ENCODE measurements at places on chromosomes 7 and 10. TPM values are rescaled to one million over a fixed set of nuclear protein-coding genes. Genes with fewer than 3 reads are reported as not detected.
A peak's percentile ranks its signal among the peaks of the same experiment; 100 is the strongest.

- DNase-seq: no peak
Measured at GRCh38 chr10:43739161-43739560, 90.5 kb upstream of the ZNF32 start.

DNA sequence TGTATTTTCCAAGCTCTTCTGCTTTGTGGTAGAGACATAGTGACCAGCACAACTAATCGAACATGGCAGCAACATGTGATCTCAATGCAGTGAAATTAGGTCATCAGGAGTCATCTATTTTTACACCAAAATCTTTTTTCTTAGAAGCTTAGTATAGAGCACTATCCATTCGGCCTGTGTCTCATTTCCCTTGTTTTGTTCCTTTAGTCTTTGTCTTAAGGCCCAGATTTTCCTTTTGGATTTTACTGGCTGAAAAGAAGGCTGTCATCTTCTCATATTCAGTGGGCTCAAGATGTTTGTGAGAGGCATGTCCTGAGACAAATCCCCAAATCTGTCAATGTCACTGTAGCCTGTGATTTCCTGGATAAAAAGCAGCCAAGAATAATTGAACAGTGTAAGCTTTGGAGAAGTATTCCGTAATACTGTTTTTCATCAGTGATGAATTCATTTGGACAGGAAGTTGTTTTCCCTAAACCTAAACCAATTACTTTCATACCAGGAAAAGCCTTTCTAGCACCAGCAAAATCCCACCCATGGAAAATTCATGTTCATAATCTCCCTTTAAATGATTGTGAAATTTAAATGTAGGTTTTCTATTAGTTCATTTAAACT lies 55.2 kb downstream of the MAGI2 start:
- DNase-seq: no peak

- DNase-seq: peak; percentile 67
Measured at GRCh38 chr7:43925984-43926797, at the start of gene UBE2D4. TSS of gene UBE2D4 (plus strand) at chr7:43926436. CDS start at chr7:43926533, 97 bp downstream.

GRCh38 chr10:93299606-93300287 lies 182.4 kb downstream of the MYOF start:
- no peak for DNase-seq

GRCh38 chr10:116254422-116255155 lies 18.4 kb downstream of the GFRA1 start:
- DNase-seq: no peak

GRCh38 chr7:94391726-94392392 lies 2.8 kb upstream of the COL1A2 start:
- no peak for DNase-seq

DNA sequence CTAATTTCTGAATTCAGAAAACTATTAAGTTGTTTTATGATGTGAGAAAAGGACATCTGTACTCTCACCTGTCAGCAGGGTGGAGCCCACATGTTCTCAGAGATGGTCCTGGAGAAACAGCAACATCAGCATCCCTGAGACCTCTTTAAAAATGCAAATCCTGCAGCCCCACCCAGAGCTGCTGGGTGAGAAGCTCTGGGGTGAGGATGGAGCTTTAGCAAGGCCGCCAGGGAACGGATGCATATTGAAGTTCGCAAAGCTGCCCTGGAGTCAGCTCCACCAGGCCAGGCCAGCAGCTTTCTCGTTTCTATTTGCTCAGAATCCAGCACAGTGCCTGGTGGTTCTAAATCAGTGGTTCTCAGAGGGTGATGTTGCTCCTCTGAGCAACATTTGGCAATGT lies 49.1 kb downstream of the PRKCQ start:
- DNase-seq: no peak

GRCh38 chr7:6650521-6651011 lies 13.4 kb downstream of the ZNF316 start:
- DNase-seq: peak; percentile 1

DNA sequence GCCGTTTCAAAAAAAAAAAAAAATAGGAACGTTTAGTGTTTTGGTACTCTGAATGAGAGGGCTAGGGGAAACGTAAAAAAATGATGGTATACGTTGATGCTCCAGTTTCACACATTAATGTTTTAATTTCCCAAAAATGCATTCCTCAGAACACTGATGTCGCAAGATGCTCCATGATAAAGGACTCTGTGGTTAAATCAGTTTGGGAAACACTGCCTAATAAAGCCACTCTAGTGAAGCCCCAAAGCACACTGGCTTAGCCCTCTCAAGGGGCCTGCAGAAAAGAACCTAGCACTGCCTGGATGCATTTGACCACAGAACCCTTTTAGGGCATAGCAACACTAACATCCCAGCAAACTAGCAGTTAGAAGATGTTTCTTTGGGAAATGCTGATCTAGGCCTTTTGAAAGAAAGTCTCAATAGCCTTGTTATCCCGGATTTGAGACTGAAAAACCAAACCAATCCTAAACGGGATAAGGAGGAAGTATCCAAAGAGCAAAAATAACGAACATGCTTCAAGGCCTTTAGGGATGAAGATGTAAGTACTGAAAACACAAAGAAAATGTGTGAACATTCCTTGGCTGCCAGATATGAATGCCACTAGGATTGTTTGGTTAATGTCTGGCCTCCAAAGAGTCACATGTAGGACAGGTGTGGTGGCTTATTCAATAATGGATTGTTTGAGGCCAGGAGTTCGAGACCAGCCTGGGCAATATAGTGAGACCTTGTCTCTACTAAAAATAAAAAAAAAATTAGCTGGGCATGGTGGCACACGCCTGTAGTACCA lies 11.0 kb downstream of the DLG5 start:
- no peak for DNase-seq

GRCh38 chr7:100580466-100581283 lies 5.3 kb downstream of the LRCH4 start:
- no peak for DNase-seq

GRCh38 chr7:77393261-77393660 lies 22.9 kb downstream of the GSAP start:
- DNase-seq: no peak

DNA sequence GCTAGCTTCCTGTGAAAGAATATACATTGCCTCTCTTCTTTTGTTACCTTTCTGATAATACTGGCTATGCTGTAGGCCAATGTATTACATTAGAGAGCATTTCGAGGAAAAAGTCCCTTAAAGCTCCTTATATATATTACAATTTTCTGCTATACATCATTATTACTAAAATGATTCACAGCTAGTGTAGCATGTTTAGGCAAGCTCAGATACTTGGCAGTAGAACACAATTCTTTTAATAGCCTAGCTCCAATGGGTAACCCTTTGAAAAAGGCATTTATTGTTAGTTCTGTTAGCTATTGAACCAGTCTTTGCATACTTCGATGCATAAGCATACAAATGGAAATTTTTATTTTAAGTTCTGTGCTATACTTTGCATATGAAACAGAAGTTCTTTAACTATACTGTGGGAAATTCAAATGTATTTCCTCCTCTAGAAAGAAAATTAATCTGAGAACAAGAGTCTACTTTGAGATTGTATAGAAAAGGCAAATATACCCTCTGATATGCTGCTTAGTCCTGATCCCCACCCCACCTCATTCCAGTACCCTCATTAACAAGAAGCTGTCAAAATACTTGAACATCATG lies 55.6 kb upstream of the SKAP2 start:
- DNase-seq: no peak

- no peak for DNase-seq
Measured at GRCh38 chr7:1466524-1467271, 7.4 kb upstream of the MICALL2 start.

- peak; percentile 40 for DNase-seq
Measured at GRCh38 chr7:107879400-107880035, 11.5 kb upstream of the DLD start.

- DNase-seq: no peak
Measured at GRCh38 chr10:725786-726185, 36.3 kb upstream of the DIP2C start.

DNA sequence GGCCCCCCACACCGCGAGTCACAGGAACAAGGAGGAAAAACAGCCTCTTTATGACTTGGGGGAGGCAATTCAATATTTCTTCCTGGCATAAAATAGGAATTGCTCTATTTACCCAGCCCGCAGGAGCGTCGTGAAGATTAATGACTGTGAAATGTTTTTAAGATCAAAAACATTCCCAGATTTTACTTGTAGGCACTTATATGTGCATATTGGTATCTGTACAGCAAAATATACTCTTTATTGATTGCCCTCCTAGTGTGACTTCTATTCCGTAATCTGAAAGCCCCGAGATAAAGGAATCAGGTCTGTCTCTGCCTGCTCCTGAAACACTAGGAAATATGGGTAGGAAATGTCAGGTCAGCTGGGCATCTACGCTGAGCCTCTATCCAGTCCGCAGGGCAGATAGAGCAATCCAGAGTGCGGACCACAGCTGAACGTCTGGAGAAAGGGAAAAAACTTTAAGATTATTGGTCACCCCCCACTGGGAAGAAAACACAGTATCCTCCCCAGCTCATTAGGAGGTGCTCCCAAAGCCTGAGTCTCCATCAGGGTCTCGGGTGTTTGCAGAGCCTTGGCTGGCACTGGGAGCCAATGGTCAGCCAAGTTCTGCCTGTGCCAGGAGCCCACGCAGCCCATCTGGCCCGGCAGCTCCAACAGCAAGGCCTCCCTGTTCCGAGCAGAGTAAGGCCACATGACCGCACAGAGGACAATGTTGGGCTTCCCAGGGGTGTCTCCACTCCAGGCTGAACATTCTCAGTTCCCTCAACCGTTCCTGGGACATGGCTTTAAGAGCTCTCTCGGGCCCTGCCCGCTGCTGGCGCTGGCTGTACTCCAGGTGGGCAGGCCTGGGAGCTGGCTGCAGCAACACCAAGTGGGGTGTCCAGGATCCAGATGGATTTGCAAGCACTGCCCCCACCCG lies 7.7 kb downstream of the CTBP2 start:
- no peak for DNase-seq

GRCh38 chr7:17710312-17710711 lies 230.0 kb downstream of the SNX13 start:
- no peak for DNase-seq

- no peak for DNase-seq
Measured at GRCh38 chr7:158051776-158052175, 535.8 kb downstream of the PTPRN2 start.

DNA sequence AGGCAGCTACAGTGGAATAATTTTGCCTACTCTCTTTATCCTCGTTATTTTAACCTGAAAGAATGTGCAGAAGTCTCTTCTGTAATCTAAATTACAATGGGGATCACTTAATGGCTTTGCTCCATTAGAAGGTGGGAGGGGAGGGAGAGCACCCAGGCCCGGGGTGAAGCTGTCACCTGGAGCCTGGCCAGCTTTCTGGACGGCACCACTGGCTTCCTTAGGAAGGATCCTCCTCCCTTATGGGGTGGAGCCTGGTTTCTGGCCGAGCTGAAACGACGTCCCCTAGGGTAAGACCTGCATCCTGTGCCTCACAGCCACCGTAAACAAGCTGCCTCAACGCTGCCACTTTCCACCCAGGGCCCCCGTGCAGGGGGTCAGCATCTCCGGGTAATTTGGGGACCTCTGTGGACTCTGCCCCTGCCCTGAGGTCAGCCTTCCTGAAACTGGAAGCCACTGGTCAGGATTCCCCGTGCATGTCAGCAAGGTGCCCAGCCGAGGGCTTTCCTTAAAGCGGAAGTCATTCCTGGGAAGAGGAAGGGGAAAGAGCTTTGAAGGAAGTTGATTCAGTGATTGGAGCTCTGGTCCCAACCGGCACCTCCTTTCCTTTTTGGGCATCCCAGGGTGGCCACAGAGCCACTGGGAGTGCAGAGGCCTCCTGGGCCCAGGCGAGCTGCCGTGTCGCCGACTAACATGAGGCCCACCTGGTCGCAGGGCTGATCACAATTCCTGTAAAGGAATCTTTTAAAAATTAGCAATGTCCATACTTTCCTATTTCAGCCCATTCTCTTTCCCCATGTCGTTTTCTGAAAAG lies 569.1 kb downstream of the DNAJB6 start:
- no peak for DNase-seq

DNA sequence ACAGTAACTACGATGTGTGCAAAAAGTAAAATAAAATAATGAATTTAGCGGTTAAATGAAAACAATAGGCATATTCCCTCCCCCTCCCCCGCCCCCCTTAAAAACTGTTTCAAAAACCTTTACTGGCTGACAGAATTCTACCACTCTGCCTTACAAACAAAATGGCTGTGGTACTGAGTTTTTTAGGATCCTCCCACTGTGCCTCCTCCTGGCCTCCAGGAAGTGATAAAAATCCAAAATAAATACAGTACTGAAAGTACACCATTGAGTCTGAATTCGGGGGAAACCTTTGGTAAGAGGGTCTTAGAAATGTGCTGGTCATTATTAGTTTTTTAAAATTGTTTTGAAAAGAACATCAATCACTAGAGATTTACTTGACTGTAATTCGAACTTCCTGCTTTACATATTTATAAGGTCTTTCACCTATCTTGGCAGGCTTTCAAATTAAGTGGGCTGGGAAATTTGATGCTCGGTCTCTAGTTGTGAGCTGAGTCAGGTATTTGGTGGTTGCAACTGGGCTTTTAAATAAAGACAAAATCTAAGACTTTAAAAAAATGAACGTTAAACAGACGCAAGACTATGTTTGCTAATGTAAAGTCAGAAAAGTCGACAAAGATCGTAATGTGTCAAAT lies 32.5 kb upstream of the EPC1 start:
- DNase-seq: peak; percentile 48

GRCh38 chr7:144859739-144860138 lies 23.9 kb upstream of the TPK1 start:
- DNase-seq: no peak

DNA sequence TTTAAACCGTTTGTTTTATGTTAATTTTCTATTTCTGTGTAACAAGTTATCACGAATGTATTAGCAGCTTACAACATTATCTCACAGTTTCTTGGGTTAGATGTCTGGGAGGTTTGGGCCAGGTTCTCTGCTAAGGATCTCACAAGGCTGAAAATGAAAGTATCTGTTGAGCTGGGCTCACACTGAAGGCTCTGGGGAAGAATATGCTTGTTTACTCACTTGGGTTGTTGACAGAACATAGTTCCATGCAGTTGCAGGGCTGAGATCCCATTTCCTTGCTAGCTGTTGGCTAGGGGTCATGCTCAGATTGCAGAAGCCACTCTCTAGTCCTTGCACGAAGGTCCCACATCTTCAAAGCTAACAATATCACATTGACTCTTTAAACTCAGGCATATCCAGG lies 266.6 kb upstream of the GNAI1 start:
- DNase-seq: no peak

The WNT2 gene
- polyA plus RNA-seq: not detected

The RBP3 gene
- not detected for polyA plus RNA-seq

The FOXK1 gene
- 16.8 TPM for polyA plus RNA-seq

The FOXI2 gene
- polyA plus RNA-seq: not detected

The NPY gene
- not detected for polyA plus RNA-seq

The PNLIP gene
- polyA plus RNA-seq: not detected

The FIS1 gene
- 198 TPM for polyA plus RNA-seq

The VSTM4 gene
- not detected for polyA plus RNA-seq

The MINDY4 gene
- 0.13 TPM for polyA plus RNA-seq

The IQUB gene
- not detected for polyA plus RNA-seq

The TMEM139 gene
- polyA plus RNA-seq: not detected

The CACUL1 gene
- polyA plus RNA-seq: 50.8 TPM

The CPED1 gene
- 5.0 TPM for polyA plus RNA-seq

All from CD14-positive monocyte (primary cell).